ENCODE measurements at places on chromosomes 5 and 9.

DNA sequence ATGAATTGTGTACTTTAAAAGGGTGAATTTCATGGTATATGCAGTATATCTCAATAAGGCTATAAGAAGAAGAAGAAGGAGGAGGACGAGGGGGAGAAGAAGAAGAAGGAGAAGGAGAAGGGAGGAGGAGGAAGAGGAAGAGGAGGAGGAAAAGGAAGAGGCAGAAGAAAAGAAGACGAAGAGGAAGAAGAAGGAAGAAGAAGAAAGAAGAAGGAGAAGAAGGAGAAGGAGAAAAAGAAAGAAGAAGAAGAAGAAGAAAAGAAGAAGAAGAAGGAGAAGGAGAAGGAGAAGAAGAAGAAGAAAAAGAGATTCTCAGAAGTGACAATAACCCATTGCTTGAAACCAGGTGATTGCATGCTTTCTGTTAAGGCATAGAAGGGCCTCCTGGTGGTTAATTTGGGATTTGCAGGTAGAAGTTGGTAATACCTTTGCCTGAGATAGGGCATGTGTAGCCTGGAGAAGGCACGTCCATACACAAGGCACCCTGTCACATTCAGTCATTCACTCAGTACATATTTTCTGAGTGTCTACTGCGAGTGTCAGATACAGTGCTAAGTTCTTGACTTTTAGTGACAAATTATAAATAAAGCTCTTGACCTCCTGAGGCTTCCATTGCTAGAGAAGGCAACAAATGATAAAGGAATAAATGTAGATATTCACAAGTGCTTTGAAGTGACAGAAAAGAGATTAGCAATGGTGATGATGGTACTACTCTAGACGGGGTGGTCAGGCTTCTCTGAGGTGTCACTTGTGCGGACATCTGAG is 231.3 kb downstream of the NPR3 start:
- DNase-seq = peak; percentile 17

- DNase-seq = no peak
Measured at GRCh38 chr5:10988622-10989021, 227.6 kb upstream of the DAP start.

- DNase-seq = no peak
Measured at GRCh38 chr5:42894057-42894456, 82.4 kb upstream of the SELENOP start.

DNA sequence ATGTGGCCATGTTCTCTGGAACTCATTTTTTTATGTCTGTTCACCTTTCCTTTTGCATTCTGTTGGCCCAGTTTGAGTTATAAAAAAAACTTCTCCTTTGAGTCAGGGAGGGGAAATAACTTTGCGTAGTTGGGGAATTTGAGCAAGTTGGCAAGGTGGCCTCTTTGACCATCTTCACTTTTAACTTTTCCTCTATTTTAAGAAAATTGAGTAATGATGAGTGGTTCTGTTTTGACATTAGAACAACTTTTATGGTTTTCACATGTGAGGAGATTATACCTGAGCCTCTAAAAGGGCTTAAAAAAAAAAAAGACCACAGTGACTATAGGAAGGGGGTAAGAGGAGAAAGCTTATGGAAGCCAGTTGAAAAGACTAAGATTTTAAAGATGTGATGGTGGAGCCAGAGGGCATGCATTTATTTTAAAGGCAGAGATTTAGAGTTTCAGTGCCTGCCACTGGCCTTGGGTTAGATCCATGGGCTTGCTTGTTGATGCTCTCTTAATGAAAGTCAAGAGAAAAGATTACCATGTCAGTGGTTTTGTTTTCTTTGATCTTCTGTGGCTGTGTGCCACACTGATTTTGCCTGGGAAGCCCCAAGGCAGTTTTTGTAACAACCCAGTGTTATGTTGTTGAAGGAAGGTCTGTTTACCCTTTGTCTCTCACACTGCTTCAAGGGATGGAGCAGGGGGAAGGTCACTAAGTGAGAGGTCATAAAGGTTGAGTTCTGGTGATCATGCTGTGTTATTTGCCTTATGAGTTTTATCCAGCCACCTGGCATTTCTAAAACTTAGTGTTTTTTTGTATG is 219.7 kb upstream of the CD180 start:
- DNase-seq = no peak
